ENCODE measurements at places on chromosomes 11 and 22.

DNA sequence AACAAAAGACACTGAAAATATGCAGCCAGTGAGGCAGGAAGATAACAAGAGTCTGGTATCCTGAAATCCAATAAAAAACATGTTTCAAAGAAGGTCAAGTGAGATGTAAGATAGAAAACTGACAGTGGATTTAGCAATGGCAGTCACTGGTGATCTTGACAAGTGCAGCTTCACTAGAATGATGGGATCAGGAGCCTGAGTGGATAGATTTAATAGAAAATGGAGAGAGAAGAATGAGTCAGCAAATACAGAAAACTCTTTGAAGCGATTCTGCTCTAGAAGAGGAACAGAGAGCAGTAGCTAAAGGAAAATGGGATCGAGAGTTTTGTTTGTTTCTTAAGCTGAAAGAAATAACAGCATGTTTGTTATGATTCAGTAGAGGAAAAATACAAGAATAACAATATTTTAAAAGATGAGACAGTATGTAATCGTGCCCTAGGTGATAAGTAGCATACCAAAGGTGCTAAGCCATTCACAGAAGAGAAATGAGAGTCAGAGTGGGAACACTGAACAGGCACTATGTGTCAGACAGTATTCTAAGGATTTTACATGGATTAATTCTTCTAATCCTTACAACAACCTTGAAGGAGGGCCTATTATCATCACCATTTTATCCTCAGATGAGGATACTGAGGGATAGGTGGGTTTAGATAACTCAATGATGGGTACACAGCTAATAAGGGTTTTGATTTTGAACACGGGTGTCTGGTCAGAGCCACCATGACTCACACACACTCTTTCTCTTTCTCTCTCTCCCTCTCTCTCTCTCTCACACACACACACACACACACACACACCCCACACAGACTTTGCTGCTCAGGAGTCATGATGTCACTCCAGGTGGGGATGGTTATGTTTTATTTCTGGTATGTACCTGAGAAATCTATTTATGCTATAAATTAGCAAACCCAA lies 36.3 kb downstream of the MRE11 start:
- DNase-seq, result no peak

GRCh38 chr11:113317339-113317738 lies 3.0 kb downstream of the TTC12 start:
- no peak for DNase-seq

DNA sequence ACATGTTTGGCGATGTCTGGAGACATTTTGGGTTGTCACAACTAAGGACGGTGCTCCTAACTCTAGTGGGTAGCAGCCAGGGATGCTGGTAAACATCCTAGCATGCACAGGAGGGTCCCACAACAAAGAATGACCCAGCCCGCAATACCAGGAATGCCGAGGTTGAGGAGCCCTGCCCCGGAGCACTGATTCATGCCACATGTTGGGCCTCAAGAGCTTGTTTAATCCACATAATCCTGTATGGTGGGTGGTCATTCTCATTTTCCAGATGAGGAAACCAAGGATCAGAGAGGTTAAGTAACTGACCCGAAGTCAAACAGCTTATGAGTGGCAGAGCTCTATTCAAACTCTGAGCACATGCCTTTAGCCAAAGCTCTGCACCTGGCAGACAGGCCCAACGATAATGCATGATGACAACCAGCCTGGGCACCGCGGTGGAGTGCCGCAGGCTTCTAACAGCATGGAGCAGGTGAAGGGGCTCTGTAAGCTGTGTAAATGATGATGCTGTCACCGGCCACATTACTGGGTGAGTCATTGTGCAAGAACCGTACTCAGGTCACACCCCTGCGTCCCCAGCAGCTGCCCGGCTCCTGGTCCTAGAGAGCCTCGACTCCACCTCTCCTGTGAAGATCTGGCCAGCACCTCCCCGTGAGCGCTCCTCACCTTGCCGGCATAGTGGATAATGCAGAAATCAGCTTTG lies 58.6 kb downstream of the APOL1 start:
- DNase-seq, result no peak

DNA sequence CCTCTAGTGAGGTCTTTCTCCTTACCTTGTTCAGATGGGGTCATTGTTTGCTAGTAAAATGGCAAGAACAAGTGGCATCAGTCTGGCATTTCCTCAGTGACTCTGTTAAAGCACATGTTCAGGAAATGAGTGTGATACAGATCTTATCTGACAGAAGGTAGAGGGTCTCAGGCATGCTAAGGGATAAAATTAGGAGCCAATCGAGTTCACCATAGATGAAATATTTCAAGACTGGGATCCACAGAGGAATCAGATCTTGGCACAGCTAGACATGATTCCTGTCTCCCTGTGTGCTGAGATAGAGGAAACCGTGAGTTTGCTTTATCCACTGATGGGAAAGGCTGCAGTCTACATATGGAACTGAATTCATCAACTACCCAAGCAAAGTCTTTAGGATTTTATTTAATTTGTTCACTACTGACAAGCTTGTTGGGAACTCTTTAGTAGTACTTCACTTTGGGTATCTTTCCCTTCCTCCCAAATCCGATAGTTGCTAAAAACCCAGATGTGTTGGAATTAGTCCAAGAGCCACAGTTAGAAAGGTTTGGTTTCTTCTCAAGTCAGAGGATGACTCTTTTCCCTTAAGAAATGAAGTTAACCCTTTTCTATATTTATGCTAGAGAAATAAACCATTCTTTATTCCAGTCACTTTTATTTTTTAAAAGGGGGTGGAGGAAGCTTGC lies 18.4 kb downstream of the FAM118B start:
- no peak for DNase-seq

DNA sequence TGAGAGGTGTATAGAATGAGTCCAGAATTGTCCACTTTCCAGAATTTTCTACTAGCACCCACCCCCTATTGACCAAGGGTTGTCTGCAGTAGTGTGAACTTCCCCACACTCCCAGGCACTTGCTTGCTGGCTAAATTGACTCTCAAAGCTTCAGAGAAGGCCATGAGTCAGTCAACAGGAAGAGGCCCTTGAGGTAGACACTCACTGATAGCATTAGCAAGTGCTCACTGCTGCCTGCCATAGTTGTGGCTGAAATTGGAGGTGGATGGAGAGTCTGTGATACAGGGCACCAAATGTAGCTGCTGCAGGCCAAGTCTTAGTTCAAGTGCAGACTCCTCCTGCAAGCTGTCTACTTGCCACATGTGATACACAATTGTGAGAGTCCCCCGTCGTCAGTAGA lies 156.8 kb downstream of the SPON1 start:
- DNase-seq, result no peak

DNA sequence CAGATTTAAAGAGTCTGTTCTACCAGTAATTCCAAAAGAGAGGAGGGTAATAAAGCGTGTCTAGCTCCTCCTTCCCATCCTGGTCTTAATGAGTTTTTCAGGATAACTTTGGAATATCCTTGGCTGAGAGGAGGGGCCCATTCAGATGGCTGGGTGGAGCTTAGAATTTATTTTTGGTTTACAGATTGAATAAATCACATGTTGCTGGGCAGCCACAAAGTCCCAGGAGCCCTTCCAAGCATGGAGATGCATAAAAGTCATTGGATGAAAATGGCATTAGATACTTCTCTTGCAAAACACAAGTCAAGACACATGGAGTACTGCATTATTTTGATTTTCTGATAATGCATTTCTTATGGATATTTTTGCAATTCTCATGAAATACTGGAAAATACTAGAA lies 139.0 kb downstream of the TRPC6 start:
- no peak for DNase-seq

- no peak for DNase-seq
Observed at GRCh38 chr11:22635689-22636088, 10.1 kb upstream of the FANCF start.

- no peak for DNase-seq
Observed at GRCh38 chr22:23569291-23569690, 10.8 kb downstream of the IGLL1 start.

GRCh38 chr11:116504541-116505297 lies 268.1 kb downstream of the BUD13 start:
- no peak for DNase-seq

- no peak for DNase-seq
Observed at GRCh38 chr11:8333376-8333775, 69.7 kb upstream of the LMO1 start.

DNA sequence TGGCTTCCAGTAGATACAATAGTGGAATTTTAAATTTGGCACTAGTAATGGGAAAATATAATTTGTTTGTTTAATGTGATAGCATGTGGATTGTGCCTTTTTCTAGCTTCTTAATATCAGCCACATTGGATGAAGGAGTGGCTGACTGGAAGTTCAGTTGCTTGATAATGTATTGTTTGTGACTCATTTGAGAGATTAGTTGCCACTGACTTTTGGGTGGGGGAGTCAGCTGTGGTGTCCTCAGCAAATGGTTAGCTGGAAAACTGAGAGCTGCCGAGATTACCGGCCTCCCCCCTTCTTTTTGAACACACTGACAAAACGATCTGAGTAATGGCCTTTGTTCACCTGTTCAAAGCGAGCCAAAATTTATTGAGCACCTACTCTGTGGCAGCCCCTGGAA lies 5.5 kb downstream of the JAM3 start:
- DNase-seq, result no peak

DNA sequence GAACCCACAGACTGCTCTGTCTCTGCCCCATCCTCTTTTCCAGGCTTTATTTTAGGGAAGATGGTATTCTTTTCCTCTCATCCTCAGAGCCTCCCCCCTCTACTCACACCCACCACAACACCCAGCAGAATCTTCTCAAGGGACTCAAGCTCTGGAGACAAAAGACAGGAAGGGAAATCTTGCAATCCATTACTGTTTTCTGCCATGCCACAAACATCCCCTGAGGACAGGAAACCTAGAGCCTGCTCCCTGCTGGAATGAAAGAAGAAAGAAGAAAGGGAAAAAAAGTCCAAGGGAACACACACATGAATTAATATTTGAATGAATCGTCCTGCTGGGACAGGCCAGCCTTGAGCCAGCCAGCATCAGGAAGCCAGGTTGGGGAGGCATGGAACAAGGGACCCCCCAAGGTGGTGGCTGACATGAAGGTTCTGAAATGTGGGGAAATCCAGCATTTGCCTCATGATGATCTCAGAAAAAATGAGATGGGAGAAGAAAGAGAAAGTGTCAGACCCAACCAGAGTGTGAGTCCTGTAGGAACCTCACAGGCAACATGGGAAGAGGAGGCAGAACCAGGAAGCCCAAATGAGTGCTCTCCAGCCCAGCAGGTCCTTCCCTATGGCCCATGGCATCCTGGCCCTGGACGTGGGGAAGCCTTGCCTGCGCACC lies 34.0 kb downstream of the SLCO2B1 start:
- DNase-seq, result no peak

- no peak for DNase-seq
Observed at GRCh38 chr22:30243661-30244060, 2.9 kb downstream of the LIF start.

- no peak for DNase-seq
Observed at GRCh38 chr11:122025757-122026156, 90.3 kb downstream of the BLID start.

GRCh38 chr11:88016392-88017170 lies 158.7 kb downstream of the RAB38 start:
- peak; percentile 37 for DNase-seq

GRCh38 chr11:34051349-34052035 lies at the start of gene CAPRIN1:
TSS of gene CAPRIN1 (plus strand) at chr11:34051731. CDS start at chr11:34052421, 690 bp downstream.
- DNase-seq, result peak; percentile 83

- peak; percentile 11 for DNase-seq
Observed at GRCh38 chr11:79493555-79494171, 52.8 kb upstream of the TENM4 start.

GRCh38 chr22:43031617-43032016 lies 16.7 kb upstream of the PACSIN2 start:
- DNase-seq, result no peak

DNA sequence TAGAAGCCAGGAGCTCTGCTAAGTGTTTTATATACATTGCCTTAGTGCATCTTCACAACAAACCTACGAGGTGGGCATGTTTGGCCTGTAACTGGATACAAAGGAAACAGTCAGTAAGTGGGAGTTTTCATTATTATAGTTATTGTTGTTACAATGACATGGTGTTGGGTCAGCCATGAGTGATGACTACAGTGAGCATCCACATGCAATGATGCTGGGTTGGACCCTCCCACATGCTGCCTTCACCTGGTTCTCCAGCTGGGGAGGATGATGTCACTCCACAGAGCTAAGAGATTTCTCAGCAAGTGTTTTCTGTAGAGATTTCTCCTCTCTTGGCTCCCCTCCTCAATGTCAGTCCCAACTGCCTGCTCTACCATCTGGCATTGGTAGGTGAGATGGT lies 59.3 kb downstream of the EHF start:
- no peak for DNase-seq

DNA sequence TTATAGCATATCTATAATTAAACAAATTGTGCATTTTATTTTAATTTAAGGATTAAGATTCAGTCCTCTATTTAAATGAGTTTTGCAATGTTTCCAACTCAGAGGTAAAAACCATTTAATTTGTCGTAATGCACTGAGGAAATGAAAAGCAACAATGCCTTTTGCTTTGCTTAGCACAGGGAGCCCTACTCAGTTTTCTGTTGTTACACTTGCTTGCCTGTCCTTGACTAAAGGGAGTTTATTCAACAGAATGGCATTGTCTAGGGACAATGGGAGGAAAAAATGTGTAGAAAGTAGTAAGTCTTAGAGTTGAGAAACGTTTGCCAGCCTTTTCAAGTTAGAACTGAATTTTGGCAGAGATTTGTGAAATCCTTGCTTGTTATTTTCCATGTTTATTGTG lies 734.2 kb upstream of the ANO3 start:
- DNase-seq, result no peak

GRCh38 chr22:42528591-42529307 lies 9.2 kb upstream of the RRP7A start:
- DNase-seq, result no peak

DNA sequence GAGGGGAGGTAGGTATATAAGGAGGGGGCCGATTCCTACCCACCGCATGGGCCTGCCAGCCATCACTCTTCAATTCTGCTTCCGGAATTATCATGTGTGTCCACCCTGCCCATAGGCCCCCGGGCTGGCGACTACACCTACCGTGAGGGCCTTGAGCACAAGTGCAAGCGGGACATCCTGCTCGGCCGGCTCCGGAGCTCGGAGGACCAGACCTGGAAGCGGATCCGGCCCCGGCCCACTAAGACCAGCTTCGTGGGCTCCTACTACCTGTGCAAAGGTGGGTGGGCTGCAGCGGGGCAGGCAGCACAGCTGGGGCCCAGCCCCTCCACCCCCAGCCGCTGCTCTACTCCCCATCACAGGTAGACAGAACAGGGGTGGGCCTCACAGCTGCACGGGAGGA lies 38.4 kb upstream of the TEF start:
- no peak for DNase-seq

DNA sequence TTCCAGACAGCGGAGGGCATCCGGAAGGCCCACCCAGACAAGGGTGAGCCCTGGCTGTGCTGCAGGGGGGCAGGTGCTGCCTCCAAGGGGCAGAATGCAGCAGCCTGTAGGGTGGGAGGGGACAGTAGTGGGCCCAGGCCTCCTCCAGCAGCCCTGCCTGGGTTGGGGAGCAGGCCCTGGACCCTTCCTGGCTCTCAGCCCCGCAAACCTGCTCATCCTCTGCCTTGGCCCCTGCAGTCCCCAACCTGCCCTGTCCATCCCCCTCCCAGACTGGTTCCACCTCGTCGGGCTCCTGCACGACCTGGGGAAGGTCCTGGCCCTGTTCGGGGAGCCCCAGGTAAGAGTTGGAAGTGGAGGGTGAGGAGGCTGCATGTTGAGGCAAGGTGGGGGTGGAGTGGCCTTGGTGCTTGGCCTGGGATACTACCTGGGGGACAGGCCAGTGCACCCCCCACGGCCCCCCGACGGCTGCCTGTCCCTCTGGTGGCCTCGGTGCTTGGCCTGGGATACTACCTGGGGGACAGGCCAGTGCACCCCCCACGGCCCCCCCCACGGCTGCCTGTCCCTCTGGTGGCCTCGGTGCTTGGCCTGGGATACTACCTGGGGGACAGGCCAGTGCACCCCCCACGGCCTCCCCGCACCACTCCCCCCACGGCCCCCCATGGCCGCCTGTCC lies 1.5 kb downstream of the MIOX start:
- DNase-seq, result no peak
